ENCODE measurements at places on chromosomes 7 and 10. TPM values are rescaled to one million over a fixed set of nuclear protein-coding genes. Genes with fewer than 3 reads are reported as not detected.

NUPR2 gene
- not detected for total RNA-seq

ERV3-1 gene
- 8.9 TPM for total RNA-seq

DNA sequence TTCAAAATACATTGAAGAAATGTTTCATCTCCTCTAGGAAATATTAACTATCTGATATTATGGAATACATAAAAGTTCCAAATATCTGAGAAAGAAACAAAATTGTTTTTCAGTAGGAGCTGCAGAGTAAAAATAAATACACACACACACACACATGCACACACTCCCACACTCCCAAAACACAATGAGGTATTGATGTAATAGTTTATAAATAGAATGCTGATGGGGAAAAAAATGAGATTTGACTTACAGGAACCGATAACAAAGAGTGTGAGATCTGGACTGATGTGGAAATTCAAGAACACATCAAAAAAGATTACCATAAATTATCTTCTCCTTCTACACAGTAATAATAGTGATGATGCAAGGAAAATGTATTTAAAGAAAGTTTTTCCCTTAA, 438.0 kb upstream of the CELF2 start:
- no peaks in the 10 kb centered on the region for H3K4me1 ChIP-seq
- no peak for DNase-seq
- peaks cover 16% of the 10 kb centered on the region for H3K27me3 ChIP-seq
- H3K27ac ChIP-seq = no peak overlapping the region

- H3K4me1 ChIP-seq = no peaks in the 10 kb centered on the region
- no peaks in the 10 kb centered on the region for H3K36me3 ChIP-seq
- no peak for DNase-seq
- no peaks in the 10 kb centered on the region for H3K27me3 ChIP-seq
- no peak overlapping the region for H3K27ac ChIP-seq
- no peak overlapping the region for H3K4me3 ChIP-seq
Measured at GRCh38 chr7:120695848-120696247, 162.1 kb downstream of the TSPAN12 start.

DNA sequence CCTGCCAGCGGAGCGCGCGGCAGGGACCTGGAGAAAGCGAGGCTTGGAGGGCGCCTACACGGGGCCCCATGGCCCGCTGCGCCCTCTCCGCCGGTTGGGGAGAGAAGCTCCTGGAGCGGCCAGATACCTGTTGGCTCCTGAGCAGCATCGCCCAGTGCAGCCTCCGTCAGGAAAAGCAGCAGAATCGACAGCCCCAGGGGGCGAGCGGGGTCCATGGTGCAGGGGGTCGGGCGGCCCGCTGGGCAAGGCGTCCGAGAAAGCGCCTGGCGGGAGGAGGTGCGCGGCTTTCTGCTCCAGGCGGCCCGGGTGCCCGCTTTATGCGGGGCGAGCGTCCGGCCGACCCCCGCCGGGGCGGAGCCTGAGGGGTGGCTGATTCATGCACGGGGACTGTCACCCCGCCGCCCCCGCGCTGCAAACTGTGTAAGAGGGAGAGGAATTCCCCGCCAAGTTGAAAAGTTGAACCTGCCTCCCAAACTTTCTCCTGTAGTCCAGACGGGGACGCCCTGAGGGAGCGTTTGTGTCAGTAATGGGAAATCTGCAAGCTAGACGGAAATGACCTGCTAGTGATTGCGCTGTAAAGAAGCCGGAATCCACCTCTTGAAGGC, at the start of gene TFPI2:
Gene TFPI2 (minus strand): TSS at position 290 of the 605 bp plus-strand sequence. CDS start 75 bp downstream, at position 215.
- peaks cover 9% of the 10 kb centered on the region for H3K4me1 ChIP-seq
- H3K36me3 ChIP-seq = no peaks in the 10 kb centered on the region
- H3K27me3 ChIP-seq = peaks cover 47% of the 10 kb centered on the region

DNA sequence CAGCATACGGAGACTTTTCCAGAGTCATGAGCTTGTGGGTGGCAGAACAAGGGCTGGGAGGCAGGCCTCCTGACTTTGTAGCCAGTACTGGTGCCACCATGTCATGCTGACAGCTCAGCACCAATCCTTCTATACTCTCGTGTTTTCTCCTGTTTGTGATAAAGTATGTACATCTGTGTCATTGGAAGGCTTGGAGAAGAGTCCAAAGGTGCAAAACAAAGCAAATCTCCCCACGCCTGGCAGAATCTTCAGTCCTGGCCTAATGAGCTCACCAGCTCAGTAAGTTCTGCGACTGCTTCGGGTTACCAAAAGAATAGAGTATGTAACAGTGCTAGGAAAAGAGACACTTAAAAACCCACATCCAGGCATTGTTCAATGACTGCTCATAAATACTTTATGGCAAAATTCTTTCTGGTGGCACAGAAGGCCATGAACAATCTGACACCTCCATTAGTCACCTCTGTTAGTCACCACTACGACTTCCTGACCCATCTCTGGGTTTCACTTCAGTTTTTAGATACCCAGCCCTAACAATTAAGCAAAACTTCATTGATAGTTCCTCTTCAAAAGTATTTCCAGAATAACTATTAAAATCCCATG, 24.5 kb downstream of the STEAP1 start:
- no peaks in the 10 kb centered on the region for H3K36me3 ChIP-seq
- DNase-seq = peak; percentile 28
- peak overlapping the region; percentile 84 for H3K27ac ChIP-seq
- H3K4me1 ChIP-seq = peaks cover 20% of the 10 kb centered on the region
- H3K27me3 ChIP-seq = peaks cover 9% of the 10 kb centered on the region

GRCh38 chr10:55446441-55447002, 645.5 kb upstream of the PCDH15 start:
- no peaks in the 10 kb centered on the region for H3K36me3 ChIP-seq
- H3K27ac ChIP-seq = no peak overlapping the region
- no peaks in the 10 kb centered on the region for H3K4me1 ChIP-seq
- H3K27me3 ChIP-seq = no peaks in the 10 kb centered on the region
- no peak overlapping the region for H3K4me3 ChIP-seq
- DNase-seq = no peak

All from activated CD4-positive, alpha-beta T cell treated with anti-CD3 and anti-CD28 coated beads for 36 hours (primary cell).